LNCaP clone FGC (cell line): ENCODE measurements at places on chromosomes 5 and 9.

- DNase-seq, result no peak
Observed at GRCh38 chr5:14436801-14437542, 144.6 kb upstream of the OTULINL start.

- DNase-seq, result no peak
Observed at GRCh38 chr9:89776795-89777525, 172.1 kb downstream of the GADD45G start.

GRCh38 chr9:28888806-28889205, 1315.5 kb upstream of the C9orf72 start:
- no peak for DNase-seq

GRCh38 chr9:14530841-14531240, 162.4 kb downstream of the ZDHHC21 start:
- DNase-seq, result no peak
